ENCODE measurements at places on chromosomes 16 and 17. TPM values are rescaled to one million over a fixed set of nuclear protein-coding genes. Genes with fewer than 3 reads are reported as not detected.
A peak's percentile ranks its signal among the peaks of the same experiment; 100 is the strongest.

The HSD17B2 gene
- under 0.01 TPM for total RNA-seq

DNA sequence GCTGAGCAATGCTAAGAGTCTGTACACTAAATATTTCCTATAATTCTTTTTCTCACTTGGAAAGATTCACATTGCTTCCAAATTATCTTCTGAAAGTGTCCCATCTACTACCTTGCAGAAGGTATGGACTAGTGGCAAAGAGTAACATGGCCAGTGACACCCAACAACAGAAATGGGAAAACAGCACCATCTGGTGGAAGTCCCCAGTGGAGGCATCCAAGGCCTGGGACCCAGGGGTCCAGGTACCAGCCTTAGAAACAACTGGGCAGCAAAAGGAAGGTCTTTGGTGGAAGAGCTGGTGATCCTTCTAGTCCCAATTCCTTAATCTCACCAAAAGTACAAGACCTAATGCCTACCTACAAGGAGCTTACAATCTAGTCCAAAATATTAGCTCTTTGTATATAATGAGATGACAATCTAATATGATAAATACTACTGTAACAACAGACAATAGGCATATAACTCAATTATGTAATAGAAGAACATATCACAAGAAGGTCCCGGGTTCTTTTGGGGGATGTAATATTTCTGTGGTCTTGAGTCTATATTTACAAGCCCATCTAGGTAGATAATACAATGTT, 55.3 kb downstream of the SKAP1 start:
- DNase-seq = no peak

The DUXB gene
- not detected for total RNA-seq

The CACNG3 gene
- total RNA-seq = not detected

- no peak for DNase-seq
Measured at GRCh38 chr17:35912942-35913341, 17.6 kb downstream of the RDM1 start.

GRCh38 chr17:48568499-48569239, 9.5 kb downstream of the HOXB4 start:
- no peak for DNase-seq

The CCL2 gene
- under 0.01 TPM for total RNA-seq

GRCh38 chr17:41402161-41402560, 4.8 kb upstream of the KRT31 start:
- no peak for DNase-seq

The PYY gene
- total RNA-seq = not detected

DNA sequence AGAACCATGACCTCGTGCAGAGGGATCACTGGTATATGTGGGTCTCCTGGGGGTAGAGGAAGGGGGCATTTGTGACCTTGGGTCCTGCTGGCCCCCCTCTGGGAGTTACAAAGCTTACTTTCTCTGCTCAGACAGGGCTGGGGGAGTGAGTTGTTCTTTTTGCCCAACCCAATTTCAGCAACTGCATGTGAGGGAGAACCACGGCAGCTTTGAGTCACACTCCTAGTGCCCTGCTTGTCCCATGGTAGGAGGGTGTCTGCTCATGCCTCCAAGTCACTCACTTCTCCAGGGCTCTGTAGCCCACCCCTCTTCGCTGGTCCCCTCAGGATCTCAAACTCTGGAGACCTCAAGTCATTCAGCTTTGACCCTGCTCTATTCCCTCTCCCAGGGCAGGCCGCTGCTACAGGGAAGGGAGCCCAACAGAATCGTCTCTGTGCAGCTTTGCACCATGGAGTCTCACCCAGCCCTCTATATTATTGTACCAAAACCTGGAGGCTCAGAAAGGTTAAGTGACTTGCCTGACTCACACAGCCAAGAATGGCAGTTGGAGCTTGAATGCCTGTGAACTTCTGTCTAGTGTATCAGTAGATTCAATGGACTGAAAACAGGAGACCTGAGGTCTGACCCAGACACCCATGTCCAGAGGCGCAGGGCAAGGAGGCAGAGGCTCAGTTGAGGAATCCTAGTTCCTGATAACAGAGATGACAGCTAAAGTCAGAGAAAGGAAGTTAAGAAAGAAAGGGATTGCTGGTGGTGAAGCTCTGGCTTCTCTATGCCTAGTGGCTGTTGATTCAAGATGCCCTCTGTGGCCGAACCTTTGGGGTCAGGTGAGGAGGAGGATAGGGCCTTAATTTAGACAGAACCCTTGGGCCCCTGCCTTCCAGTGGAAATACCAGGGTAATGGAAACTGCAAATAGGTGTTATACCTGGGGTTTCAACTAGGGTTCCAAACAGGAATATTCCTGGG, 14.6 kb upstream of the ETV4 start:
- DNase-seq = no peak

GRCh38 chr16:70529051-70529777, 5.6 kb downstream of the SF3B3 start:
- peak; percentile 35 for DNase-seq

The BTBD17 gene
- under 0.01 TPM for total RNA-seq

DNA sequence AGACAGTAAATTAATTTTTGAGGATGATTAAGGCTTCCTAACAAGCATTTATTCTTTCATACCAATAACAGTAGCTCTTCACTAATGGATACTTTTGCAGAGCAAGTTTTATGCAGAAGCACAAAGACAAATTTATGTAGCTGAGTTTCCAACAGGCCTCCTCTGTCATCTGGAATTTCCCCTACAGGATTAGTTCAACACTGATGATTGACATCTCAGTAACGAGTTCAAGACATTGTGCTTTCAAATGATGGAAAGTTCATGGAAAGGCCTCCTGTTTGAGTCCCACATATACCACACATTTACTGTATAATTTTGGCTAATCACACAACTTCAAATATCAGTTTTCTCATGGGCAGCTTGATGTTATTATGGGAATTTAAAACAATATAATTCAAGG, 40.6 kb downstream of the ABCA10 start:
- no peak for DNase-seq

All from hematopoietic multipotent progenitor cell (in vitro differentiated cells).